ENCODE measurements at places on chromosomes 3 and 15.

GRCh38 chr3:64224826-64225610 is at the start of gene PRICKLE2:
TSS of gene PRICKLE2 (minus strand) at chr3:64225466. CDS start at chr3:64198927, 26,539 bp downstream.
- DNase-seq: peak; percentile 93

- DNase-seq: no peak
These were observed 53.7 kb upstream of the KY start for GRCh38 chr3:134704556-134704955.

- DNase-seq: peak; percentile 8
These were observed 29.1 kb upstream of the PDZRN3 start for GRCh38 chr3:73653877-73654276.

DNA sequence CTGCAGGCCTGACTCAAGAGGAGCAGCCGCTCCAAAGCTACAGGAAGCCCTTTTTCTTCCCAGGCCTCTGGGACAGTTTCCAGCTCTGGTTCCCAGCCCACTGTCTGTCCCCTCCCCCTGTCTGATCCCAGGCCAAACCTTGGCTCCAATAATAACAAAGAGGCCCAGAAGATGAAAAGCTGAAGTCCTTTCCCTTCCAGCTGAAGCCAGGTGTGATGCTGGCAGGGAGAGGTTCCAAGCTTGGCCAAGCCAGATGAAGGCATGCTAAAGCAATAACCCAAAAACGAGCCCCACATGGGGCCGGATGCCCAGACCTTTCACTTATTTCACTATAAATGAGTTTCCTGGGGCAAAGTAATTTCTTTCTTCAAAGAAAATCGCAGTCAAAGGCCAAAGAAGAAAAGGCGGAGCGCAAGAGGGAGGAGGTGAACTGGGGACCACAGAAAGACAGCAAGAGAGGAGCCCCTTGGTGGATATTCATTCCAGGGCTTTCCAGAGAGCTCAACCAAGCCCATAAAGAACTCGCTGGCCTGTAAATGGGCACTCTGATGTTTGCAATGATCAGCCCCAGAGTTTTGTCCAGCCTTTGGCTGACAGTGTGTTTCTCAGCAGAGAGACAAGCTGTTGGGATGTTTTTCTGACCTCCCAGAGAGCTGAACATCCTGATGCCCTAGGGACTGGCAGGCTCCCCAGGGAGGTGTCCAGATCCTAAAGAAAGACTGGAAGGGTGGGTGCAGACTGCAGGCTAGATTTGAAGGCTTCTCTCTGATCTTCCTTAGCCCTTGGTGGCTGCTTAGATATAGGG is 157.6 kb downstream of the UACA start:
- peak; percentile 73 for DNase-seq

DNA sequence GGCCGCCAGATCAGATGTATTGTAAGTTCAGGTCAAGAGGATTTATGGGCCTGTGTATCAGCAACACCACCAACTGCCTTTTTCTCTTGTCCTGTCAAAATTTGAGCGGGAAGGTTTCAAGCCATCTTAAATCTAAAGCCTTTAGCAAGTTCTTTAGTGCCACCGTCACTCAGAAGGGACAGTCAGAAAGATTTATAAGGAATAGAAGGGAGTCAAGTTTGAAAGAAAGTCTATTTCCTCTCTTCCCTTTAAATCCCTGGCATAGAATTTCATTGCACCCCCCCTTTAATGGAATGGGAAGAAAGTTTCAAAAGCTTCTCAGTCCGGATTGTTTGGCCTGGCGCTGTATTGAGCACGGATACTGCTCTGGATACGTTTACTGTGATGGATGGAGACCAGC is 359.4 kb downstream of the FEZF2 start:
- no peak for DNase-seq

DNA sequence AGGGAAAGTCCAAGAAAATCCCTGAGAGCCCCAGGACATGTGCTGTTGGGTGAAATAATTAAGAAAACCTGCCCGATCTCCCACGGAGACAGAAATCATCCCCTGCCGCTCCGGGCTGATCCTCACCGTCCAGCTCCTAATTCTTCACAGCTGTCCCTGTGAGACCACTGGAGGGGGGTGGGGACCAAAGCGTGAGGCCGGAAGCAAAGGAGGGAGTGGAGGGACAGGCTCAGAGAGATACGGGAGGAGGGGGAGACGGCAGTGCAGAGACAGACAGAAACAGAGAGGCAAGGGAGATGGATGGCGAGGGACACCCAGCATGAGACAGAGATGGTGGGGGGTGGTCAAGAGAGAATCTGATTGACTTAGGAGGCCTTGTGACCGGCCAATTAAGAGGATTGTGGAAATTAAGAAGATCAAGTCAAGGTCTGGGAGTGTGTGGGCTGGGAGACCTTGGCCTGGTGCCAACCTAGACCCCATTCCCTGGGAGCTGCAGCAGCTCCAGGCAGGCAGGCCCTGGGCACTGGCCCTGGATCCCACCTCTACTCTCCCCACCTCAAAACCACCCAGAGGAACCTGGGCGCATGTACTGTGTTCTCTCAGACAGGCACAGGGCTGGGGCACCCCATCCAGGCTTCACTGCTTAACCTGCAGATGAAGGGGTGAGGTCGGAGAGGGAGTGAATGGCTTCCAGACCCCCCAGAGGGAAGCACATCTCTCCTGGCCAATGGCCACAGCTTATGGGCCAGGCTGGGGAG is 113.2 kb upstream of the ALDH1A3 start:
- DNase-seq: no peak
